Activated naive CD8-positive, alpha-beta T cell treated with anti-CD3 and anti-CD28 coated beads for 36 hours (primary cell): ENCODE measurements at places on chromosomes 3 and 15. TPM values are rescaled to one million over a fixed set of nuclear protein-coding genes. Genes with fewer than 3 reads are reported as not detected.

MESP2 gene
- not detected for total RNA-seq

GRCh38 chr3:27578032-27578431, 93.8 kb upstream of the SLC4A7 start:
- peaks cover 7% of the 10 kb centered on the region for H3K4me1 ChIP-seq
- H3K36me3 ChIP-seq: no peaks in the 10 kb centered on the region
- H3K27ac ChIP-seq: no peak overlapping the region
- H3K4me3 ChIP-seq: no peak overlapping the region
- no peaks in the 10 kb centered on the region for H3K27me3 ChIP-seq
- no peak for DNase-seq

NEK10 gene
- 0.80 TPM for total RNA-seq

GRCh38 chr3:44969828-44970179, 6.2 kb downstream of the ZDHHC3 start:
- H3K4me1 ChIP-seq: peaks cover 67% of the 10 kb centered on the region
- peaks cover 6% of the 10 kb centered on the region for H3K36me3 ChIP-seq
- no peaks in the 10 kb centered on the region for H3K27me3 ChIP-seq
- no peak overlapping the region for H3K27ac ChIP-seq

GRCh38 chr3:69085168-69085832, 563 bp downstream of the ARL6IP5 start:
- no peaks in the 10 kb centered on the region for H3K27me3 ChIP-seq
- peaks cover 28% of the 10 kb centered on the region for H3K36me3 ChIP-seq
- DNase-seq: peak; percentile 42
- peak overlapping the region; percentile 97 for H3K4me3 ChIP-seq

GRCh38 chr3:194685065-194685717, 492 bp upstream of the FAM43A start:
- H3K27me3 ChIP-seq: peaks cover 25% of the 10 kb centered on the region
- no peak for DNase-seq
- H3K4me3 ChIP-seq: peak overlapping the region; percentile 78

GRCh38 chr3:174440253-174440701, 418.9 kb upstream of the NAALADL2 start:
- peaks cover 35% of the 10 kb centered on the region for H3K27me3 ChIP-seq
- DNase-seq: no peak
- H3K27ac ChIP-seq: no peak overlapping the region
- H3K36me3 ChIP-seq: no peaks in the 10 kb centered on the region

- H3K36me3 ChIP-seq: no peaks in the 10 kb centered on the region
- no peak for DNase-seq
- H3K4me3 ChIP-seq: no peak overlapping the region
- H3K27me3 ChIP-seq: no peaks in the 10 kb centered on the region
- H3K27ac ChIP-seq: no peak overlapping the region
Observed at GRCh38 chr3:195075941-195076875, 194.8 kb downstream of the XXYLT1 start.

TKT gene
- total RNA-seq: 285 TPM
